Epithelial cell of proximal tubule (primary cell): ENCODE measurements at places on chromosomes 5 and 9. TPM values are rescaled to one million over a fixed set of nuclear protein-coding genes. Genes with fewer than 3 reads are reported as not detected.

- DNase-seq, result no peak
Measured at GRCh38 chr5:57805732-57806131, 323.1 kb upstream of the ACTBL2 start.

- no peak for DNase-seq
Measured at GRCh38 chr5:62083661-62084060, 222.3 kb upstream of the KIF2A start.

GRCh38 chr5:53039855-53040254 lies 50.7 kb downstream of the ITGA2 start:
- DNase-seq, result no peak

- no peak for DNase-seq
Measured at GRCh38 chr5:170623576-170624181, 119.9 kb downstream of the KCNIP1 start.

ZNF618 gene
- 3.9 and 5.6 TPM in 2 replicates for total RNA-seq
